Suprapubic skin (tissue), 4 donors: ENCODE measurements at places on chromosomes 1 and 21.

GRCh38 chr1:44681905-44682882 is 7.7 kb downstream of the ARMH1 start:
- no peak for DNase-seq

- no peak for DNase-seq
Observed at GRCh38 chr1:116466810-116467557, 93.9 kb downstream of the ATP1A1 start.

DNA sequence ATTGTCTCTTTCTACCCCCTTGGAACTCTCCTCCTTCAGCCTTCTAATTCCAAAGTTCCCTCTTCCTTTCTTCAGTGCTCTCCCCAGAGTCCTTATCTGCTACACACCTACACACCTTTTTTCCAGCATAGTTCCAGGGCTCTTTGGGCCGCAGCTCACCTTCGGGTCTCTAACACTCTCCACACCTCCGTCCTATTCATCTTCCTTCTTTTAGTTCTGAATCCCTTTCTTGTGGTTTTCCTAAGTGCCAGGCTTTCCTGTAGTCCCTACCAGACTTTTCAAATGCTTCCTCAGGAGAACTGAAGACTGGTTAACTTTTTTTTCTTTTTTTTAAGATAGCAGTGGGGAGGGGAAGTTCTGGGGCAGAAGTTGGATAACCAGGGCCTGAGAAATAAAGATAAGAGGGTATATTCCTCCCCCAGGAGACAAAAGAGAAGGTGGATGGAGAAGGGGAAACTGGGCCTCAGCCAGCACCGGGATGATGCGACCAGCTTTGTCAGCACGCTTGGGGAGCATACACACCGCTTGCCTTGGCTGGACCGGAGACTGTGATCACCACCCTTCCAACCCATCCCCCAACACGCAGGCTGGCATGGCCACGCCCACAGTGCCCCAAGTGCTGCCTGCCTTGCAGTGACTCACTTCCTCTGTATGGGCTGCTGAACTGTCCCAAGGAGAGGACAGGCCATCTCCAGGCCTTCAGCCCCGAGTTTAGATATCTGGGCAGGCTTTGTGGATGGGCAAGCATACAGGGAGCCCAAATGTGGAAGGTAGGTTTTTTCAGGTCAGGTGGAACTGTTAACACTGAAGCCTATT is 2.5 kb upstream of the CERS2 start:
- DNase-seq = no peak

- no peak for DNase-seq
Observed at GRCh38 chr1:80633947-80634706, 1166.6 kb upstream of the ADGRL2 start.

GRCh38 chr1:207628776-207629175 is 16.2 kb upstream of the CR1L start:
- no peak for DNase-seq

- peak; percentile 79 for DNase-seq
Observed at GRCh38 chr21:36156815-36157670, at the start of gene DOP1B. Gene DOP1B, plus strand, starts transcription at chr21:36156824. Its CDS starts 7,910 bp downstream, at chr21:36164734.

- DNase-seq = no peak
Observed at GRCh38 chr1:188281921-188282320, 1453.2 kb downstream of the PLA2G4A start.

- no peak for DNase-seq
Observed at GRCh38 chr1:85189120-85189519, 11.7 kb downstream of the SYDE2 start.

DNA sequence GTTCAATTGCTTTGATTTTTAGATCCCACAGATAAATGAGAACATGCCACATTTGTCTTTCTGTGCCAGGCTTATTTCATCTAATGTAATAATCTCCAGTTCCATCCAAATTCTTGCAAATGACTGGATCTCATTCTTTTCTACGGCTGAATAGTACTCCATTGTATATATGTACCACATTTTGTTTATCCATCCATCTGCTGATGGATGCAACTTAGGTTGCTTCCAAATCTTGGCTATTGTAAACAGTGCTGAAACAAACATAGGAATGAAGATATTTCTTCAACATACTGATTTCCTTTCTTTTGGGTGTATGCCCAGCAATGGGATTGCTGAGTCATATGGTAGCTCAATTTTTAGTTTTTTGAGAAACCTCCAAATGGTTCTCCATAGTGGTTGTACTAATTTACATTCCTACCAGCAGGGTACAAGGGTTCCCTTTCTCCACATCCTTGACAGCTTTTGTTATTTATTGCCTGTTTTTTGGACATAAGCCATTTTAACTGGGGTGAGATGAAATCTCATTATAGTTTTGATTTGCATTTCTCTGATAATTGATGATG is 344.4 kb downstream of the KCTD3 start:
- no peak for DNase-seq

DNA sequence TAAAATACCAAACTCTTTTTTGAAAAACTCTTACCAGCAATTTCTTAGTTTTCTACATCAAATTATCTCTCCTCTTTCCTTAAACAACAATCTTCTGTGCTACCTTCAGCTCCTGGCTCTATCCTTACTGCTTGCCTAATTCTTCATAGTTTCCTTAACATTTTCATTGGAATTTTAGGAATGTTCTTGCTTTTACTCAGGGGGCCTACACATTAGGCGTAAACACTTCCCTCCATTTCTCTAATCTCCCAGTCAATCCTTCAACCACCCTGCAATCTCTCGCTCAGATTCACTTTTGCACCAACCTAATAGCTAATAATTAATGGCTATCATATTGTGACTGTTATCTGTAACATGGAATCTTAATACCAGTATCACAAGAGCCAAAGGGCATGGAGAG is 50.1 kb downstream of the ADAMTS5 start:
- DNase-seq = no peak

DNA sequence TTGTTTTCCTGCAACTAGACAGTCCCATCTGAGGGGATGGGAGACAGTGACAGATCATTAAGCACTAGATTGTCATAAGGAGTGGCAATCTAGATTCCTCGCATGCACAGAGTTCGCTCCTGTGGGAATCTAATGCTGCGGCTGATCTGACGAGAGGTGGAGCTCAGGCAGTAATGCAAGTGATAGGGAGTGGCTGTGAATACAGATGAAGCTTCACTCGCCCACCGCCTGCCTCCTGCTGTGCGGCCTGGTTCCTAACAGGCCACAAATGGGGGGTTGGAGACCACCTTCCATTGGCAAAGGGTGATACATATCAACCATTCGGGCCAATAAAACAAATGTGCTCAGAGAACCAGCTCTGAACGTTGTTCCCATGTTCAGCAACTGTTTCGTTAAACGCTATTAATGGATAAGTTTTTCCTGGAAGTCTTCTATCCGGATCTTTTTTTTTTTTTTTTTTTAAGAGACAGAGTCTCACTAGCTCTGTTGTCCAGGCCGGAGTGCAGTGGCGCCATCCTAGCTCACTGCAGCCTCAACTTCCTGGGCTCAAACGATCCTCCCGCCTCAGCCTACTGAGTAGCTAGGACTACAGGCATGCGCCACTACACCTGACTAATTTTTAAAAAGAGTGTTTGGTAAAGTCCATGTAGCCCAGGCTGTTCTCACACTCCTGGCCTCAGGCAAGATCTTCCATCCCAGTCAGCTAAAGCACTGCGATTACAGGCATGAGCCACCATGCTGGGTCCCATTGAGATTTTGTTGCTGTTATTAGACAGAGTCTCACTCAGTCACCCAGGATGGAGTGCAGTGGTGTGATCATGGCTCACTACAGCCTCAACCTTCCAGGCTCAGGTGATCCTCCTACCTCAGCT is 8.7 kb upstream of the RSRP1 start:
- no peak for DNase-seq

- DNase-seq = no peak
Observed at GRCh38 chr21:23690316-23690715, 1917.0 kb downstream of the MRPL39 start.

GRCh38 chr1:109548321-109549267 is at the start of gene GNAI3:
Gene GNAI3, plus strand, starts transcription at chr1:109548615. Its CDS starts 106 bp downstream, at chr1:109548721.
- DNase-seq = peak; percentile 99

GRCh38 chr1:60367532-60367931 is 294.0 kb upstream of the C1orf87 start:
- no peak for DNase-seq

DNA sequence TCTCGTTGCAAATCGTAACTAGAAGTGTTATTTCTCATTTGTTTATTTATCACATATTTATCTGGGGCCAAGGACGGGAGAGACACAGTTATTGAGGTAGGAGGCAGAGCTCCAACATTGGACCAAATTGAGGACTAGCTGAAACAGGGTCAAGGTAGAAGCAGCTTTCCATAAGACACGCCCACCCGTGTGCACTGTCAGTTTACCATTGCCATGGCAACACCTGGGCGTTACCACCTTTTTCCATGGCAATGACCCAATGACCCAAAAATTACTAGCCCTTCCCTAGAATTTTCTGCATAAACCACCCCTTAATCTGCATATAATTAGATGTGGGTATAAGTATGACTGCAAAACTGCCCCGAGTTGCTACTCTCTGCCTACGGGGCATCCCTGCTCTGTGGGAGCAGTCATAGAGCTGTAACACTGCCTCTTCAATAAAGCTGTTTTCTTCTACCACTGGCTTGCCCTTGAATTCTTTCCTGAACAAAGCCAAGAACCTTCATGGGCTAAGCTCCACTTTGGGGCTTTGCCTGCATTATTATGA is 72.7 kb downstream of the FBXO2 start:
- DNase-seq = no peak

GRCh38 chr1:24558455-24558854 is 2.6 kb downstream of the NCMAP start:
- DNase-seq = no peak

DNA sequence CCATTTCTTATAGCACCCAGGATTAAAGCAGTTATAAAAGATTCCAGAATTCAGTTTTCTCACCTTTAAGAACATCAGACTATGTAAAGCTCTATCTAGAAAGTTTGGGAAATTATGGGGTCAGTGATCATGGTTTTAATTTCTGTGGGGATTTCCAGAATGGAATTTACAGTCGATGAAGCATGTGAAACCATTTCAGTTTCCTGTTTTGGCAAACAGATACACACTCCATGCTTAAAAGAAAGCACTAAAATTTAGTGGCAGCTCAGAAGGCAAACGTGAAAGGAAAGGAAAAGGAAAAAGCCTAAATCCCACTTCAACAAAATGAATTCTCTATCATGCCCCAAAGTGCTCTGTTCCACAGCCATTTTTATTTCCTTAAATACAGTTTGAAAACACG is 60.4 kb downstream of the FYB2 start:
- no peak for DNase-seq

DNA sequence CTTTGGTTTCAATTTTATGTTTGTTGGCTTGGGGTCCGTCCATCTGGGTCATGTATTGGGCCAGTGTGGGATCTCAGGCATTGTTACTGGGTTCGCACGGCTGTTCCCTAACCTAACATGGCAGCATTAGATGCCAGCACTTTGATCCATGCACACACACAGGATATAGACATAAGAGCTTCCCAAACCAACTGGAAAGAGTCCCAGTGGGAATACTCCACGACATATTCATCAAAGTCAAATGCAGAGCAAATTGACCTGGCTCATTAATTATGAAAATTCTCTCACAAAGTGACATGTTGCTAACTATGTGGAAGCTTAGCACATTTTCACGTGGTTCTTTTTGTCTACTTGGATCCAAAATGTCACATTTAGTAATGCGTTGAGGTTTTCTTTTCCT is 130.4 kb downstream of the SETD4 start:
- DNase-seq = no peak

- no peak for DNase-seq
Observed at GRCh38 chr1:240004086-240004749, 87.5 kb upstream of the FMN2 start.

- peak; percentile 74 for DNase-seq
Observed at GRCh38 chr1:33470495-33471012, 1.9 kb upstream of the ZSCAN20 start.

GRCh38 chr1:172154551-172154950 is 265.9 kb upstream of the C1orf105 start:
- DNase-seq = no peak

GRCh38 chr21:38205940-38206339 is 50.9 kb upstream of the KCNJ15 start:
- DNase-seq = no peak

- no peak for DNase-seq
Observed at GRCh38 chr1:9084906-9085305, 15.5 kb upstream of the SLC2A5 start.

DNA sequence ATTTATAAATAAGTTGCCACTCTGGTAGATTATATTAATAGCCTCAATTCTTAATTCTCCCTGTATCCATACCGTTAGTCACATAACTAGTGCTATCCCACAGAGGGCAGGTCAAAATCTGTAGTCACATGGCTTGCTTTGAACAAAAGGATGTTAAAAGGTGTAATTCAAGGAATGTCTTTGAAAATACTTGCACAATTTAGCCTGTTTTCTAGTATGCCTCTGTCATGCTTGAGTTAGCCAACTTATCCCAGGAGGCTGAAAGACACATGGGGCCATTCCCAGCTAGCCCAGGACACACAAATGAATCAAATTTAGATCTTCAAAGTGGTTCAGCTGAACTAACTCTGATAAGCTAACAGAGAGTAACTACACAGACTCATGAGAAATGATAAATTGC is 758.5 kb upstream of the NEGR1 start:
- no peak for DNase-seq

- DNase-seq = peak; percentile 74
Observed at GRCh38 chr1:154479764-154480421, 22.1 kb upstream of the TDRD10 start.
